DMS53 (cell line): ENCODE measurements at places on chromosomes 3 and 15.
A peak's percentile ranks its signal among the peaks of the same experiment; 100 is the strongest.

- DNase-seq, result peak; percentile 39
Measured at GRCh38 chr15:84749111-84749991, 959 bp downstream of the ZNF592 start.

- no peak for DNase-seq
Measured at GRCh38 chr3:16385151-16385550, 120.1 kb downstream of the OXNAD1 start.

DNA sequence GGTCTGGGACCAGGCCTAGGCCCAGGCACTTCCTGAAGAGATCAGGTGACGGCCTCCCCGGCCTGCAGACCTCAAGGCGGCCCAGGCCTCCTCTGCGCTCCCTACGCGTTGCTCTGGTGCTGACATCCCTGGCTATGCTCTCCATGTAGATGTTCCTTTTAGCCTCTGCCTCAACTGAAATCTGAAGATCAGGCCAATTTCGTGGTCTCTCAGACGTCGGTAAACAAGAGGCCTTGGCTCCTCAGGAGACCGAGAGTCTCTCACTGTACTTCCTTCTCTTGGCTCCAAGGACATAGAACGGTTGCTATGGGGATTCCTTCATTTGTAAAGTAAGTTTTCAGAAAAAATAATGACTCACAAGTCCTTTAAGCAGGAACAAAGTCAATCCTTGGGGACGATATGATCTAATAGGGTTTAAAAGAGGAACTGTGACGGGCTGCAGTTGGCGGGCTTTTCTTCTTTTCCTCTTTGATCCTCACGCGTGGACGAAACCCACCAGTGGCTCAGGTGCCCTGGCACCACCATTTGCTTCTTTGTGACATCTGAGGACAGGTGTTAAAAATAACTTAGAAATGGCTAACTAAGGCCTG, 55.6 kb upstream of the CGNL1 start:
- no peak for DNase-seq

DNA sequence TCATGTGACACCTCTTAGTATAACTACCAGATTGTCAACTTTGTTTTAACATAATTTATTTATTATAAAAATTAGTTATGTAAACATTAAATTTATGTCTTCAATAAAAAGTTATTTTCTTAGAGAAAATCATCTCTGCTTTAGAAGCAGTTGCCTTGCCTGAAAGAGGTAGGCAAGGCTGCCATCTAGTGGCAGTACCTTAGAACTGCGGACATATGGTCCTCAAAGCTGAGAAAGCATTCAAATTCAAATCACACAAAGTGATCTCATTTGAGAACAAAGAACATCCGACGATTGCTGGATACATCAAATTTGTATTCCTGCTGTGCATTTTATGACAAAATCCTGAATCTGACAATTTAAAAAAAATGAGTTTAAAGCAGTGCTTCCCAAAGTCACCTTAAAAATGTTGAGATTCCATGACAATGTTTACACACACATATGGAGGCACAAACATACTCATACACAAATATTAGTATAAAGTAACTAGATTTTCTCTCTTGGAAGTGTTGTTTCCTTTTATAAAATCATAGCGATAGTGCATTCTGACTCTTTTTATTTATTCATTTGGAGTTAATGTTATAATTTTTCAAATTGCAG, 617.4 kb downstream of the CADM2 start:
- peak; percentile 54 for DNase-seq

GRCh38 chr15:59158701-59159034, 48.0 kb upstream of the LDHAL6B start:
- peak; percentile 91 for DNase-seq

DNA sequence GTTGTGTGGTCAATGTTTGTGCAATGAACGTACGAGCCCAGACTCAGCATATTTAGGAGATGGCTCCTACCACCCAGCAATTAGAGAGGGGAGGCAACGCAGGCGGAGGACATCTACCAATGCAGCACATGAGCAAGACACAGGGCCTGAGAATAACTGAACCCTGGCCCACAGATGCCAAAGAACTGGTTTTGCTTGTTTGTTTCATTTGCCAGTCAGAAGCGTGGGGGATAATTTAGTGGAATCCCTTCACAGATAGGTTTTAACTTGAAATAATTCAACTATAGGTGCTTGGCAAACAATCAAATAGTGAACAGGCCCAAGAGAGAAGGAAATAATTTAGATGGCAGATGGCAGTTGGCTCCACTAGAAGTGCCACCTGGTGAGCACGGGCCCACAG, 54.8 kb downstream of the LIPC start:
- no peak for DNase-seq

DNA sequence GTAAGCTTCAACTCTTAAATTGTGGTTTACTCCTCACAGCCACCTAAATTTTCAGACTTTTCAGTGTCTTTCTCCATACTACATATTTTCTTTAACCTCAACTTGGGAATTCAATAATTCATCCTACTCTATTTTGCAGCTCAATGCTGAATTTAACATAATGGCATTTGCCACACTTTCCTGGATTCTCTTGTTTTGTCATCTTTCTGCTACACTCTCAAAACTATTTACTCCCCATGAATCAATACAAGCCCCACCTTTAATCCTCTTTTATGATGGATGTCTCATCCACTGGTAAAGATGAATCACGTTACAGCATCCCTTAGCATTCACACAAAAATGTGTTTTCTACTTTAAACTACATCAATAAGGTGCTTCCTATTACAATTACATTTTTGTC, 19.6 kb upstream of the CHMP2B start:
- no peak for DNase-seq

DNA sequence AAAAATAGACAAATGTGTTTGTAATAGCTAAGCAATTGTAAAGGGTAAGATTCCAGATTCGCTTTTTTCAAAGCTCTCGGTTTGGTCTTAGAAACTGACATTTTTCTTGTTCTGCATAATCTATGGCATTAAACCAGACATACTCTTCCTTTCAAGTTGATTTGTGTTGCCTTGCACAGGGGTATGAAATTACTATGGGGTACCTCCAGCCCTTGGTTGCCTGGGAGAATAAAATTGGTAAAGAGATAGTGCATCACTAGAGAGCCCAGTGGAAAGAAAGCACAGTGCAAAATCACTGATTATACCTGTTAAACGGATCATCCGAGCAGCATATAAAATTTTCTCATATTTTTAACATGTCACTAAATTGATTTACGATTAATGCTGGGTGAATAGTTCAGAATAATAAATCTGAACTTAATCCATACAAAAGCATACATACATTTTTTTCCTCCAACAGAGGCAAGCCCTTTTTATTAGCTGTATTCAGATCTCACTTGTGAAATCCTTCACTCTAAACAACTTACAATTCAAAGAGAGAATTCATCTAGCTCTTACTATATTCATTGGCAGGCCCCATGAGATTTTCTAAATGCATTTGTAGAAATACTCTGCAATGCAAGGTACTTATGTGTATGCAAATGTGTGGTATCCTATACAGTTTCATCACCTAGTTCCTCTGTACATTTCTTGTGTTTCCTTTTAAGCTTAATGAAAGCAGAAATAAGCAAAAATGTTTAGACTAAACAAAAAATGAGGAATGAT, 224.4 kb downstream of the ROBO1 start:
- no peak for DNase-seq

DNA sequence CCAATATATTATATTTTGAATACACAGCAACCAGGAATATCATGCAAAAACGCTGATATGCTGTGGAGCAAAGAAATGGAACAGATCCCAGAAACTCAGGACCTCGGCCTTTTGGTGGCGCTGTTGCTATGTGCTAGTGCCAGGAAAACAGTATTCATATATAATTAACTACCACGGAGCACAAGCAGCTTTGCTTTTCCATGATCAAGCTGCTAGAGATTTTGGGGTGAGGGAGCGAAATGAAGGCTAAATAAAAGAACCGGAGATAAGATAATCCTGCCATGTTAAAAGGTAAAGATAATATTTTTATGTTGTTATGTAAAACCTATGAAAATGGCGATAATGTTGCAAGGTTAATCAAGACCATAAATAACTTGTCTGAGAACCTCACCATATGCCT, 157.7 kb upstream of the FAM3D start:
- DNase-seq, result peak; percentile 67

GRCh38 chr3:38229036-38229435, 36.6 kb upstream of the SLC22A13 start:
- DNase-seq, result no peak

GRCh38 chr3:11220230-11220629, 52.0 kb upstream of the ATG7 start:
- no peak for DNase-seq

GRCh38 chr15:55074431-55074830, 122.3 kb downstream of the RSL24D1 start:
- no peak for DNase-seq

- DNase-seq, result peak; percentile 61
Measured at GRCh38 chr3:69212411-69213160, 90.2 kb upstream of the LMOD3 start.

GRCh38 chr3:184132945-184133344, 2.2 kb upstream of the EIF2B5 start:
- no peak for DNase-seq

- DNase-seq, result no peak
Measured at GRCh38 chr15:70588613-70589012, 174.7 kb downstream of the UACA start.

GRCh38 chr15:70777170-70777926, 14.0 kb upstream of the UACA start:
- peak; percentile 22 for DNase-seq

DNA sequence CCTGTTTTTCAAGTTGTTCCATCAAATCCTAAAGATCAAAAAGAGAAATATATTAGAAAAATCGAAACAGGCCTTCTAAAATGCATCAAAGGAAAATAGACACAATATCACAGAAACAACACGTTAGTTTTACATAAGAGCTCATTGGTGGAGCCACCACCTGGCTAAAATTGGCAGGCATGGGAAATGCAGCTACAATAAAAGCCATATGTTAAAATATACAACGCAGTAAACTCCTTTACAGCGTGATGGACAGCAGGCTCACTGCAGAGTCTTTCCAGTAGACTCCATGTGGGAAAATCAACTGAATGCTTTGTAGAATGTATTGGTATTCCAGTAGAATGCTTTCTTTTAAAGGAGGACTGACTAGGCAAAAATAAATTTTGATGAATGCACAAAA, 40.9 kb upstream of the MYO5C start:
- no peak for DNase-seq

GRCh38 chr3:112084980-112085705, 1.0 kb upstream of the C3orf52 start:
- peak; percentile 64 for DNase-seq

DNA sequence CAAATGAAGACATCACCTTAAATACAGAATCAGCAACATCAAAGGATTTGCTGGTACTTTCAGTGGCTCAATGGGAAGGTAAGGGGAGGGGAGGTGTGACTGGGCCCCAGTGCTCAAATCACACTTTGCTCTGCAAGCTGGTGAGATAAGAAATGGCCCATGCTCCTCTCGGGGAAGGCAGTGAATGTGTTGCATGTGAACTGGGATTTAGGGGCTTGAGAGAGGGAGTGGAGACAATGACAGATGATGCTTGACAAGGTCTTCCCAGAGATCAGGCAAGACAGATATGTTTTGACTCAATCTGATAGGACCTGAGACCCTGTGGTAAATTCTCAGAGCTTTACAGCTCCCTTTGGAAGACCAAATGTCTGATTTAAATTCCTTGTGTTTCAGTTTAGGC, 233.0 kb upstream of the PROK2 start:
- DNase-seq, result no peak

DNA sequence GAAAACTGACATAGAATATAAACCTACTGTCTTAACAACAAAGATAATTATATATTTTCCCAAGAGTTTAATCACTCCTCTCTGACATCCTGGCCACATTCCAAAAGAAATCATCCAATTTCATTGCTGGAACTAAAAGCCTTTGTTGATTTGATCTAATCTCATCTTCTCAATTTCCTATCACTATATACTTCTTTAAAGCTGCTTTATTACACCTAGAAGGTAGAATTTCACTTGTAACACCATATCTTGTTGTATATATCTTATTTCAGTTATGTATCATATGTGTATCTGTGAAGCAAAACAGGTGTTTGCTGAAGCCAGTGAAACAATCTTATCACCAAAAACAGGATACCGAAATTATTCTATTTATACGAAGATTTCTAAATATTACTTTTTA, 740.2 kb downstream of the ROBO1 start:
- DNase-seq, result no peak

GRCh38 chr3:89572261-89572660, 464.8 kb downstream of the EPHA3 start:
- DNase-seq, result no peak

DNA sequence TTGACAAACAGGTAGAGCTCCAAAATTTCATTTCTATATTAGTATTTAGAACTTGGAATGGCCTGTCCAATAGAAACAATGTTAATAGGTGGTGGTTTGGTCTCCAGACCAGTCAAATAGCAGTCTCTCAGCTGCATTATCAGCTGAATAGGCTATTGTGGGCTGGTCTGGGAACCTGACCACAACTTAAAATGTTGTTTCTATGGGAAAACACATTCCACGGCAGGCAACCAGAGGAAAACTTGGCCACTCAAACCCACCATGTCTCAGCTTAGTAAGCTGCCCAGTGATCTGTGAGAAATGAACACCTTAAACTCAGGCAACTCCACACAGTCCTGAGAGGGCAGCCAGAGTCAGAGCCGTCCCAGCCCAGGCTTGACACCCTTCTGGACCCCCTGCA, 20.4 kb downstream of the FBN1 start:
- no peak for DNase-seq
